PC-9 (cell line): ENCODE measurements at places on chromosomes 3 and 15. TPM values are rescaled to one million over a fixed set of nuclear protein-coding genes. Genes with fewer than 3 reads are reported as not detected.

GHSR gene
- total RNA-seq: not detected in 2 replicates

NPAP1 gene
- total RNA-seq: not detected in 2 replicates

GASK1A gene
- total RNA-seq: not detected in 2 replicates

KBTBD13 gene
- total RNA-seq: not detected in 2 replicates

DNA sequence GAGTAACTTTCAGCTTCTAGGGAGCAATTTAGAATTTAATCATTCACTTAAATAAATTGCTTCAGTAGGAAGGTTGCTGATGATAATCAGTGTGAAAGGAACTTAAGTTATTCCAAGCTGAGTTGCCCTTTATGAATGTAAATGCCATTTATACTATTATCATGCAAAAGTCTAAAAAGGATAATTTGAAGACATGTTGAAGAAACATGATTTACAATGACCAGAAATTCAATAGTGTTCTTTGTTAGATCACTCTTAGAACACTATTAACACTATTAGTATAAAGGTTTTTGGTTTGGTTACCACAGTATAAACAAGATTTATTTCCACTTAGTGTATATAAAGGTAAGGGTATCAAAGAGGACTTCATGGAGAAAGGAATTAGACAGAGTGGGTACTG, 1.6 kb downstream of the OR4F6 start:
- DNase-seq: no peak

DNA sequence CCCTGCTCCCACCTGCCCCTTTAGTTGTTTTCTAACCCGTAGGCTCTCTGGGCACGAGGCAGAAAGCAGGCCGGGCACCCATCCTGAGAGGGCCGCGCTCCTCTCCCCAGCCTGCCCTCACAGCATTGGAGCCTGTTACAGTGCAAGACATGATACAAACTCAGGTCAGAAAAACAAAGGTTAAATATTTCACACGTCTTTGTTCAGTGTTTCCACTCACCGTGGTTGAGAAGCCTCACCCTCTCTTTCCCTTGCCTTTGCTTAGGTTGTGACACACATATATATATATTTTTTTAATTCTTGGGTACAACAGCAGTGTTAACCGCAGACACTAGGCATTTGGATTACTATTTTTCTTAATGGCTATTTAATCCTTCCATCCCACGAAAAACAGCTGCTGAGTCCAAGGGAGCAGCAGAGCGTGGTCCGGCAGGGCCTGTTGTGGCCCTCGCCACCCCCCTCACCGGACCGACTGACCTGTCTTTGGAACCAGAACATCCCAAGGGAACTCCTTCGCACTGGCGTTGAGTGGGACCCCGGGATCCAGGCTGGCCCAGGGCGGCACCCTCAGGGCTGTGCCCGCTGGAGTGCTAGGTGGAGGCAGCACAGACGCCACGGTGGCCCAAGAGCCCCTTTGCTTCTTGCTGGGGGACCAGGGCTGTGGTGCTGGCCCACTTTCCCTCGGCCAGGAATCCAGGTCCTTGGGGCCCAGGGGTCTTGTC, 48.5 kb downstream of the PGPEP1L start:
- DNase-seq: no peak

DNA sequence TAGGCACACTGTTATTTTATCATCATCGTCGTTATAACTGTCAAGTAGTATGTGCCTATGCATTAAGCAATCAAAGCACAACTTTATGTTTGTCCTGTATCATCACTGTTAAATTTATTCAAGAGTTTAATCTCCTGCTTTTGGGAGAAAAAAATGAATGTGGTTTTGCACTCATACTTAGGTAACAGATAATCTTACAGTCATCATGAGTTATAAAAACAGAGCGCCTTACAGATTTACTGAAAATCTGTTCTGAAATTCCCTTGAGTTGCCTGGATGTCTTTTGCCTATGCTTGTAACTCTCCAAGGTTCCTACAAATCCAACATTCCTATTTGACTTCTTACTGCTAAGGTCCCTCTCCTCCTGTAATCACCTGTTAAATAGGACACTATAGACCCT, 307.3 kb downstream of the ZIC4 start:
- no peak for DNase-seq

GRCh38 chr15:66114863-66115425, 138.6 kb downstream of the MEGF11 start:
- no peak for DNase-seq

GRCh38 chr3:115814778-115815380, 191.6 kb downstream of the GAP43 start:
- no peak for DNase-seq

DNA sequence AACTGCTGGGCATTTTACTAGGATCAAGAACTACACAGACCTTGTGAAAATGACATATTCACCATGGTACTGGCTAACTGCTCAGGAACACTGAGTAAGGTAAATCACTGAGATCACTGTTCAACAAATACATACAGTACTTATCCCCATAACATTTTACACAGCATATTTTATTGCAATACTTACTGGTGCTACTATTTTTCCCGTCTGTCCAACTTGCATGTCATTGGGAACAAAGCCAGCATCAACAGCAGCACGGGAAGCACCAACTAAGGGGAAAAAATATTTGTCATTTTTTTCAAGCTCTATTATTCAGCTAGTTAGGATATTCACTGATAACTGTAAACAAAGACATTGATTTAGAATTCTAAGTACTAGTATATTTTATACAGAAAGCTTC, 37.0 kb downstream of the ETFA start:
- no peak for DNase-seq

- DNase-seq: peak; percentile 51
Observed at GRCh38 chr15:92655178-92655995, at the start of gene FAM174B. Gene FAM174B, minus strand, starts transcription at chr15:92655775.
